ENCODE measurements at places on chromosomes 7 and 10.

DNA sequence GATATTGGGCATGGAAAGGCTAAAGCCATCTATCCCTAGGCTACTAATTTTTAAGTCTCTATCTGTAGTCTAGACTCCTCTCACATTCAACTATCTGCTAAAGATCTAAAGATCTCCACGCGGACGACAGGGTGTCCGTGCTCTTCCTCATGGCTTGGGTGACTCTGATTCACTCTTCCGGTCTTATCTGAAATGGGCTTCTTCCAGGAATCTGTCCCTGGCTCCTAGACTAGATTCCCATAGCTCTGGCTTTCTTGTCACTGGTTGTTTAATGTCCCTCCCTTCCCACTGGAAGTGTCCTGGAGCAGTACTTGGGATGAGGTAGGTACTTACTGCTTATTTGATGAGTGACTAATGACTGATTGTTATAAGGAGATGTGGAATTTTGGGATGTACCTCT is 62.0 kb upstream of the PODXL start:
- DNase-seq, result no peak

DNA sequence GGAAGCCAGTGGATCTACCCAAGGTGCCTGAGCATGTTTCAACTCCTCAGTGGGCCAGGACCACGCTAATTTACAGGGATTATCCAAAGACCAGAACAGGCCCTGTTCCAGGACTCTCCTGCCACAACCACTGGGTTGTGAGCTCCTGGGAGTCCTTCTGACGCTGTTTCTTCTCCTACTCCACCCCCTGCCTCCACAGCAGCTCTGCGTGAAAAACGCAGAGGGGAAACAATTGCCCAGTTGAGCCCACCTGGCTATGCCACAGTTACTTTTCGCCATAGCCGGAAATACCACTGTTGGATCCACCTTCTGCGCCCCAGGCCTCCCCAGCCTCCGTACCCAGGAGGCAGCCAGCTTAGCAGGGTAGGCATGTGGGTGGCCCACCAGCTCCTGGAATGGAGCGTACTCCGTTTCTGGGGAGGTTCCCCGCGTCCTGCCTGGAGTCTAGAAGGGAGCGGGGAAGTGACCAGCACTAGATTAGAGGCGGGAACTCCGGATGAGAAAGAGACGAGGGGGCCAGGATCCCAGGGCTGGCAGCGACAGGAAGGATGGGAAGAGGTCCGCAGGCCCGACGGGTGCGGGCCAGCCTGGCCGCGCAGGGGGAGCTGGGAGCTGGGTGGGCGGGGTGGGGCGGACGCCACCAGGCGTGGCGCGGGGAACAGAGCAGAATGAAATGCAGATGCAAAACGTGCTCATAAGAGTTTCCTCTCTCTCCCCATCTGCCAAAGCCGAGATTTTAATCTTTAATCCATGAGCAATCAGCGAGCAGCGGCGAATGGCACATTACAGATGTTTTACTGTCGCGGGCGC is 32.1 kb upstream of the PAX2 start:
- DNase-seq, result no peak

GRCh38 chr10:9951481-9952257 is 1066.0 kb upstream of the CELF2 start:
- peak; percentile 74 for DNase-seq

GRCh38 chr7:70481570-70482123 is 650.3 kb upstream of the GALNT17 start:
- no peak for DNase-seq

DNA sequence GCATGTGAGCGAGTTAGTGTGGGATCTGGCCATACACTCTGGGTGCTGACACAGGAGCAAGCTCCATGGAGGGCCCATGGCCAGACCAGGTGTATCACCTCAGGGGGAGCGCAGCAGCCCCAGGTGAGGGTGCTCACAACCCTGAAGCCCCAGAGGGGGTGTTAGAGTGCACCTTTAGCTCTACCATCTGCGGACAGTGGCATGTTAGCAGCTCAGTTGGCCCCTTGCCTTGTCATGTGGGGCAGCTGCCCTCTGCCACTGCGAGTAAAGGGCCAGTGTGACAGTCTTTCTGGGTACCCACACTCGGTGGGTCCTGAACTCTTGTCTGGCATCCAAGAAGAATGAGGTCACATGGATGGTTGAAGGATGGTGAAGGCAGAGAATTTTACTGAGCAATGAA is 600.2 kb downstream of the SORCS3 start:
- no peak for DNase-seq
